ENCODE measurements at places on chromosomes 11 and 22.
A peak's percentile ranks its signal among the peaks of the same experiment; 100 is the strongest.

- no peak for DNase-seq
Observed at GRCh38 chr11:123547180-123547579, 107.2 kb downstream of the SCN3B start.

- no peak for DNase-seq
Observed at GRCh38 chr11:105953886-105954285, 68.2 kb downstream of the MSANTD4 start.

- DNase-seq = no peak
Observed at GRCh38 chr22:29833392-29833965, 4.6 kb downstream of the ASCC2 start.

- DNase-seq = no peak
Observed at GRCh38 chr11:7490054-7490453, 4.7 kb downstream of the OLFML1 start.

GRCh38 chr22:50190182-50190940 lies 4.6 kb downstream of the TRABD start:
- peak; percentile 78 for DNase-seq
